AG09319 (cell line): ENCODE measurements at places on chromosomes 1 and 21.

DNA sequence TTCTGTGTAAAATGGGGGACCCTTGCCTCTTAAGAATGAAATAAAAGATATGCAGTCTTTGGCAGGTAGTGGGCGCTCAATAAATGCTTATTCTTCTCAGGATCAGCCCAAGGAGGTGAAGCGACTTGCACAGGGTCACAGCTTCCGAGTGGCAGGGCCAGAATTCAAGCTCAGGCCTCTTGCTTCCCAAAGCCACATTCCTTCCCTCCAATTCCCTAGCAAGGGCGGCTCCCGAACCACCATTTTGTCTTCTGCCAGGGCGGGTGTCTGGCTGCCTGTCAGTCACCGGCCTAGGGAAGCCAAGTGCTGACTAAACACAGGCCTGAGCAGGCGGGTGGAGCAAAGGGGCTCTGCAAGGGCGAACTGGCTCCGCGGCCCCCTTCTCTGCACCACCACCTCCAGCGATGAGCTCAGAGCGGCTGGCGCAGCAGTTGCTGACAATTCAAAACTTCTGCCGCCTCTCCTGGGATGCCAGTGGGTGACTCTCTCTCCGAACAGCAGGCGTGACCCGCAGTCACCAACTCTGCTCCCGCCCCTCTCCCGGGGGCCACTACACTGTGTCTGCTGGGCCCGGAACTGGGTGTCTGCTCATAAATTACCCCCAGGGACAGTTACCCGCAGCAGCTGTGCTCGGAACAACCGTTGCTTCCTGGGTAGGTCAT lies 10.8 kb downstream of the GPR3 start:
- no peak for DNase-seq

DNA sequence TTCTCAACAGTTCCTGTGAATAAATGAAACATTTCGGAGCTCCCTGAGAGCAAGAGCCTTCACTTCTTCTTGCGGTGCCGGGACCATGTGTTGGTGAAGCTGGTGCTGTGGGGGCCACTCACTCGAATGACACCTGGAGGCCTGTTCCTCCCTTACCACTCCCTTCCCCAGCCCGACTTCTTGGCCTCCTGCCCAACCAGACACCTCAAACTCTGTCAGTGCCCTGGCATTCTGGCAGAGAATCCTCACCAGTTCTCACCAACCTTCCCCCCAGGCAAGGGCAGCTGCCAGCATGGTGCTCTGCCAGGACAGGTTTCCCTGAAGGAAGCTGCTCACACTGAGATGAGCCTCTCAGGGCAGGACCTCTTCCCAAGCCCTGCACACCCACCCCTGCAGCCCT lies 68.3 kb downstream of the MPZL1 start:
- DNase-seq: no peak

DNA sequence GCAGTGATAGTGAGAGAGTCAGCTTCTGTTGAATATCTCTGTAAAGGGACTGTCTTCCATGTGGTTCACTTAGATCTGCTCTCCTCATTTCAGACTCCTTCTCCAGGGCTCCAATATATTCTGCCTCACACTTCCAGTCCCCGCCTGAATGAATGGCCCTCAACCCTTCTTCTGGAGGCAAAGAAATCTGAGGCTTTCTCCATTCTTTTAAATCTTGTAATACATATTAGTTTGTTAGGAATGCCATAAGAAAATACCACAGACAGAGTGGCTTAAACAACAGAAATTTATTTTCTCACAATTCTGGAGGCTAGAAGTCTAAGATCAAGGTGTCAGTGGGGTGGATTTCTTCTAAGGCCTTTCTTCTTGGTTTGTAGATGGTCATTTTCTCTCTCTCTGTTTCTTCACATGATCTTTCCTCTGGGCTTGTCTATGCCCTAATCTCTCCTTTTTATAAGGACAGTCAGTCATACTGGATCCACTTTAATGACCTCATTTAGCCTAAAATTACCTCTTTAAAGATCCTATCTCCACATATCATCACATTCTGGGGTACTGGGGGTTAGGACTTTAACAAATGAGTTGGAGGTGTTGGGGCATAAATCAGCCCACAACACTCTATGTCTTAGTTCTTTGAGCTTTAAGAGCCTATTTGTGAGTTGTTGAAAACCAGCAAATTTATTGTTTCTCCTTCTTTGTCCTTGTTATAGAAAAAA lies 128.5 kb upstream of the KCNK2 start:
- DNase-seq: no peak

GRCh38 chr1:169098380-169098779 lies 8.1 kb upstream of the ATP1B1 start:
- DNase-seq: no peak

GRCh38 chr1:229841230-229841629 lies 215.2 kb downstream of the URB2 start:
- no peak for DNase-seq

DNA sequence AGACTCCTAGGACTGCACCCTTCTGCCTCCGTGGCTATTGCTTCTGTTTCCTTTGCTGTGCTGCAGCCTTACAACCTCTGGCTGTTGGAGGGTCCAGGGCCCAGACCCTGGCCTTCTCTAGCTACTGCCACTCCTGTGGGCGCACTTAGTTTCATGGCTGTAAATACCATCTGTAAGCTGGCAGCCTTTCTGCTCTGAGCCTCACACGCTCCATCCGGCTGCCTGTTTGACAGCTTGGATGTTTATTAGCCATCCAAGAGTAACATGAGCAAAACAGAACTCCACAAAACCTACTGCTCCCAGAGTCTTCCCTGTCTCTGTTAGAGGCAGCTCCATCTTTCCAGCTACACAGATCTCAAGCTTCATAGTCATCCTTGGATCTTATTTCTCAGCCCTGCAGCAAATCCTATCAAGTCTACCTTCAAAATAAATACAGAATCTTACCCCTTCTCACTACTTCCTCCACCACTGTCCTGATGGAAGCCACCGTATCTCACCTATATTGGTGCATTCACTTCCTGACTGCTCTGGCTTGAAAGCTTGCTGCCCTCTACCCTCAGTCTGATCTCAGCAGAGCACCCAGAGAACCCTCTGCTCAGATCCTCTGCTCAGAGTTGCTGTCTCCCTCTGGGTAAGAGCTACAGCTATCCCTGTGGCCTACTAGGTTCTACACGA lies 19.1 kb downstream of the SLC25A33 start:
- DNase-seq: no peak

DNA sequence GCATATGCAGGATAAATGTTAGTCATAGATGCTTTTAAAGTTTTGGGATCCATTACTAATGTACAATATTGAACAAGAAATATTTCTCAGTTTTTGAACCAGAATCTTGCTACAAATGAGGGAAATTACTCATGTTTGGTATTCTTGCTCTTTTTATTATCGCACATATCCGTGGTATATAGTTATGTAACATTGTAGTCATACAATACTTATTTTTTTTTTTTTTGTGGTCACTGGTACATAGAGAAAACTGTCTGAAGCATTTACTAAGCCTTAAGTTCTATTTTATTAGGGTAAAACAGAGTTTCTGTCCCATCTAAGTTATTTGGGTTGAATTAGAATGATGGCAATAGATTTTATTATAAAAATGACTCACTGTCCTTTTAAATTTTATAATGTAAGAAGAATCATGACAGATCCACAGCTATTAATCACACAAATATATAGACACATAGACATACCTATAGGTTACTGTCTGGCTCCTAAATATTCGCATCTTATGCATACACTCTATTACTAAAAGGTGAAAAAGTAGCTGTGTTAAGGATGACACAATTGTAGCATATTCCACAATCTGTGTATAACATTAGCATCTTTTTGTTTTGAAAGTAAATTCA lies 18.0 kb upstream of the PRKAA2 start:
- DNase-seq: no peak

DNA sequence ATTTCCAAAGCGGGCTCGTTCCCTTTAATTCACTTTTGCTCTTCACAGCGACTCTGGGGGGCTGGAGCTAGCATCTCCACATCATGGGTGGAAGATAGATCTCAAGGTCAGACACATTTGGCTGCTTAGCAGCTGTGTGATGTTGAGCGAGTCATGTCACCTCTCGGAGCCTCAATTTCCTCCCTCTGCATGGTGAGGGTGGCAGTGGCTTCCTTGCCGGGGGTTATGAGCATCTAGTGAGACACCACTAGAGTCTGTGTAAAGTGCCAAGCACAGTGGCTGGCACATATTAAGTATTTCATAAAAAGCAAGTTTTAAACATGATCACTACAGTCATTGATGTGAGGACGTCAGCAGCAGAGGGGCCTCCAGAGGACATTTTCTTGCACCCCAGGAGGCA lies 16.9 kb upstream of the ECE1 start:
- no peak for DNase-seq

- DNase-seq: no peak
These were observed 259.1 kb downstream of the DSCAM start for GRCh38 chr21:40587736-40588346.

GRCh38 chr1:29254346-29254745 lies 18.0 kb downstream of the PTPRU start:
- no peak for DNase-seq

DNA sequence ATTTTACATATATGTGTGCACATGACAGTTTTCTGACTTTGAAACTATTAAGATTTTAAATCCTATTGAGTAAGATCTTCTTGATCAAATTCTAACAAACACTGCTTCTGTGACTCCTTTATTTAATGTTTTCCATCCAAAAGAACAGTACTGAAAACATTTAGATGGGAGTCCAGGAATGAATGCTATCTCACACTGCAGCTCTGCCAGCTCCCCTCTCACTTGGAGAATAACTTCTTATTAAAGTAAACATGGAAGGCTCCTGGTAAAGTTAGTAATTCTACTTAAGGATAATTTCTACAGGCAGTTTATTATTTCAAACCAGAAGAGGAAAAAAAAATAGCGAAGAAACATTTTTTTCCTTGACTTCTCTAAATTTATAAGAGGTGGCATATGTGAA lies 349.1 kb downstream of the DPYD start:
- DNase-seq: no peak

- DNase-seq: no peak
These were observed 886.2 kb downstream of the LTN1 start for GRCh38 chr21:28106370-28106890.

DNA sequence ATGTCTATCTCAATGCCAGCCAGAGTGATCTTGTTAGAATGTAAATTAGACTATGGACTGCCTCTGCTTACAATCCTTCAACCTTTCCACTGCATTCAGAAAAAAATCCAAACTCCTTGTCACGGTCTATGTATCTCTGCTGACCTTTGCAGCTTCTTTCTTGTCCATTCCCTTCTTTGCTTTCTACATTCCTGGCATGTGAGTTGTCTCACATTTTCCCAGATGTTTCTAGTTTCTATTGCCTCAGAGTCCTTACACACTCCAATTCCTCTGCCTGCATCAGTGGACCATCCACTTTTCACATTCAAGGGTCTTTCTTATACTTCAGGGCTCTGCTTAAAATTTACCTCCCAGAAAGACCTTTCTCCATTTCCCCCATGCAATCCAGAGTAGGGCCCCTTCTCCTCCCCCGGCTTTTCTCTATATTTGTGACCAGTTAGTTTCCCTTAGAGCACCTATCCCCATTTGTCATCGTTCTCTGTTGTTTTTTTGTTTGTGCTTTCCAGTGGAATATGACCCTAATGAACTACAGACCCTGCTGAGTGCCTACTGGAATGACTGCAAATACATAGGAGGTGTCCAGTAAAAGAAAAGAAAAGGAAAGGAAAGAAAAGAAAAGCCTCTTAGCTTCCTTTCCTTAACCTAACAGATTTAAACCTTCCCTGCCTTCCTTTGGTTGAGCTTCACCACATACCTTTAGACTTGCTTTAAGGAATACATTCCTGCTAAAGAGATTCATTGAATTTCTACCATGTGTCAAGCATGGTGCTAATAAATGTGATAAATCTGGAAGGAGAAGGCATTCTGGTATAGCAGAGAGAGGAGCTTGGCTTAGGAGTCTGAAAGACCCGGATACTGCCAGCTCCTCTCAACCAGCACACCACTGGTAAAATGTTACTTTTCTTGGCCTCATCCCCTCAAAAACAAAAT lies 102.0 kb downstream of the DIRAS3 start:
- DNase-seq: peak; percentile 72

- DNase-seq: no peak
These were observed 52.9 kb upstream of the CNTN2 start for GRCh38 chr1:204990059-204990664.

DNA sequence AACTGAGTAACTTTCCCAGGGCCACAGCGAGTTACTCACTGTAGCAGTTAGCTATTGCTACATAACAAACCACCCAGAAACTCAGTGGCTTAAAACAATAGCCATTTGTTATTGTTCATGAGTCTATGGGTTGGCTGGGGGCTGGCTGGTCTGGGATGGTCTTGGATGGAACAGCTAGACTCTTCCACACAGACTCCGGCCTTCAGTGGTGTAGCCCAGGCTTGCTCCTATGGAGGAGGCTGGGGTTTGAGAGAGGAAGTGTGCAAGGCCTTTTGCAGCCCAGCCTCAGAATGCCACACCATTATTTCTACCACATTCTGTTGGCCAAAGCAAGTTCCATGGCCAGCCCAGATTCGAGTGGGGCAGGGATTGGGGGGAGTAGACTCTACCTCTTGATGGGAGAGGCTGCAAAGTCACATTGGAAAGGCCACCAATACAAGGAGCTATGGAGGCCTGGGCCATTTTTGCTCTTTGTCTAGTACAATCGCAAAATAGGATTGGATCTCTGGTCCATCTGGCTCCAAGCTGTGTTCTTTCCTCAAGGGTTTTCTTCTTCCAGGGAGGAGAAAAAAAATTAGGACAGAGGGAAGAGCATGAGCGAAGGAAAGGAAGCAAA lies 37.5 kb upstream of the TTC22 start:
- DNase-seq: no peak

DNA sequence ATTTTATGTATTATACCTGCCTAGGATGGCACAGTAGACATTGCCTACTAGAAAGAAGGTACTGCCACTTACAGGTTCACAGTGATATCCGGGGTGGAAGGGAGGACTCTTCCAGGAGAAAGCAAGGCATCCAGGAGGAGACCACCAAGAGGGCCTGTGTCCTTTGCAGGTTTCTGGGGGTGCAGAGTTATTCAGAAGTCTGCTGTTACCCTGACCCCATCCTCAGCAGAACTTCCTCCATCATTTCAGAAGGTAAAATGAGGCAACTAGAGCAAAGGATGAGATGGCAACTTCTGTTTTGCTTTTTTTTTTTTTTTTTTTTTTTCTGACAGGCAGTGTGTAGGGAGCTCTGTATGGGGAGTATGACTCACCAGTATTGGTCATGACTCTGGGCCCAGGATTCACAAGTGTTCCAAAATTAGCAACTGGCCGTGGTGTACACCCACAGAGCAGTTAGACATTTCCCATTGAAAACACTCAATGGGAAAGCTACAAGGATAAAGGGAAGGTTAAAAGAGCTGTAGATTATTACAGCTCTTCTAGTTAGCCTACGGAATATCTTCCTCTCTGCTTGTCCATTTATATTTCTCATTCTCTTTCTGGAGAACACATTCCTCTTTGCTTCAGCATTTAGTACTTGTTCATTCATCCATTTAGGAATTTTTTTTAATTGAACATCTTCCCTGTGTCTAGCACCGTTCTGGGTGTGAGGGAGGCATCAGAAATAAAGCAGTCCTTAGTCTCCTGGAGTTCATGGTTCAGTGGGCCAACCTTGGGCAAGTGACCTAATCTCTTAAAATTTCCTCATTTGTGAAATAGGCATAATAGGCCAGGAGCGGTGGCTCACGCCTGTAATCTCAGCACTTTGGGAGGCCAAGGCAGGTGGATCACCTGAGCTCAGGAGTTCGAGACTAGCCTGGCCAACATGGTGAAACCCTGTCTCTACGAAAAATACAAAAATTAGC lies 50.5 kb upstream of the PPP2R5A start:
- DNase-seq: peak; percentile 79

- no peak for DNase-seq
These were observed 55.9 kb upstream of the TSPAN2 start for GRCh38 chr1:115145226-115145625.

GRCh38 chr1:208336137-208336518 lies 91.9 kb upstream of the PLXNA2 start:
- no peak for DNase-seq
